Stimulated activated CD4-positive, alpha-beta T cell treated with anti-CD3 and anti-CD28 coated beads, Interleukin-1b, Interleukin-23, amount 100 ng/mL, for 4 hours (primary cell): ENCODE measurements at places on chromosomes 1 and 21.

- no peak for DNase-seq
Measured at GRCh38 chr1:181062836-181063428, 25.6 kb upstream of the IER5 start.

- DNase-seq = no peak
Measured at GRCh38 chr1:212773011-212773410, 18.6 kb downstream of the NSL1 start.

DNA sequence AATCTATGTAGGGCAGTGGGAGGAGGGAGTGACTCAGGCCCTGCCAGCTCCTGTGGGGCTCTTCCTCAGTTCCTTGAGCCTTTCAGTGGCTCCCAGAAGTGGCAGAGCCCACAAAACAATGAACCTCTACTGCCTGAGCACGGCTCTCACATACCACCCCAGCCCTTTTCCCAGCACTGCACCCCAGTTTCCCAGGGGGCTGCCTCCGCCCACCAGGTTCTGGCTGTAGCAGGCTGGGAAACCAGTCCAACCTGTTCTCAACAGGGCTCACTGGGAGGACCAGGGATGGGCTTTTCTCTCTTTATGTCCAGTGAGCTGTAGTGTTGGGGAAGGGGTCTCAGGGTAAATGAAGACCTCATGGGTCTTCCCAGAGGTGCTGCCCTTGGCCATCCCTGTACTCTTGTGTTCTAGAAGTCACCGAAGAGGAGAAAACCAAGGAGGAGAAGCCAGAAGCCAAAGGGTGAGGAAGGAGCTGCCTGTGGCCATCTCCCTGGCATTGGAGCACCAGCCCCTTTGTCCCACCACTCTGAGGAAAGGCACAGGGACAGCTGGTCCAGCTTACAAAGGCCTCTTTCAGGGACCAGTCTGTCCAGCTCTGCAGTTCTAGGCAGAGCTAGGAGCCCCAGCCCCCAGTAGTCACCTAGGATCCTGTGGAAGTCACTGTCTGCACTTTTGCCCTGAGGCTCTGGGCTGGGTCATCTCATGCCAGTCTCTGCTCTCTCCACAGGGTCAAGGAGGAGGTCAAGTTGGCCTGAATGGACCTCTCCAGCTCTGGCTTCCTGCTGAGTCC is 3.5 kb downstream of the MARCKSL1 start:
- no peak for DNase-seq

GRCh38 chr1:28378906-28379305 is 9.4 kb downstream of the PHACTR4 start:
- no peak for DNase-seq

DNA sequence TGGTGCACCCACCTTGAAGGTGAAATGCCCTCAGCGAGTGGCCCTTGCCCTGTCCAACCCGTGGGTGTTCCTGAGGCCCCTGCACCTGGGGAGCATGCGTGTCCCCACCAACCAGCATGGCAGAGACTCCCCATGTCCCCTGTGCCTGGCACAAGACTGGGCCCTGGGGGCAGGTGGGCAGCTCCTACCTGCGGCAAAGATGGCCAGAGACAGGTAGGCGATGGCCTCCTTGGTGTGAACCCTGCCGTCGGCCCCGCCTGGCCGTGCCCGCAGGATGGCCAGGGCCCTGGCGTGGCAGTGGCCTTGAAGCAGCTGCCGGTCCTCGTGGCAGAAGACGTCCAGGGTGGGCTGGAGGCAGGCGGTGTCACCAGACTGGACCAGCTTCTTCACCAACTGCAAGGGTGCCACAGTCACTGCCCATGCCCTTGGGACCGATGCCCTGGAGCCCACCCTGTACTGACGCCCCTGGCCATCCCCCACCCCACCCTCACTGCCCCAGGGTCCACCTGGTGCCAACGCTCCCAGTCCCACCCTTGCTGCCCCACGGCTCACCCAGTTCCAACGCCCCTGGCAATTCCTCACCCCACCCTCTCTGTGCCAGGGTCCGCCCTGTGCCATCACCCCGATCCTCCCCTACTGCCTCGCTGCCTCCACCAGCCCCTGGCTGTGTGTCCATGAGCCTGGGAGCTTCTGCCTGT is 15.7 kb downstream of the TTC34 start:
- no peak for DNase-seq

GRCh38 chr1:227756172-227756959 is 21.1 kb downstream of the SNAP47 start:
- DNase-seq = no peak

DNA sequence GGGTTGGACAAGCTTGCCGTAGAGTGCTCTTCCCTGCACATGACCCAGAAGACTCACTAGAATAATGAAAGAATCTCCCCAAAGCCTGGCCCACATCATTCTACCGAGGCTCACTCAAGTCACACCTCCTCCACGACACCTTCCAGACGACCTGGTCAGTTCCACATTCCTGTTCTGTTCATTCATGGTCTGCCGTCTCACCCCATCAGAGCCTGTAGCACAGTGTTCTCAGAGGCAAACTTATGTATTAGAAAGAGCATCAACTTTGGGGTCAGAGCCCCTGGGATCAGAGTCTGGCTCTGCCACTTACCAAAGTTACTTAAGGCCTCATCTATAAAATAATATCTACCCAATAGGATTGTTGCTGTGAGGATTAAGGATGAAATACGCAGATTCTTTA is 7.5 kb downstream of the OLFML3 start:
- DNase-seq = no peak

DNA sequence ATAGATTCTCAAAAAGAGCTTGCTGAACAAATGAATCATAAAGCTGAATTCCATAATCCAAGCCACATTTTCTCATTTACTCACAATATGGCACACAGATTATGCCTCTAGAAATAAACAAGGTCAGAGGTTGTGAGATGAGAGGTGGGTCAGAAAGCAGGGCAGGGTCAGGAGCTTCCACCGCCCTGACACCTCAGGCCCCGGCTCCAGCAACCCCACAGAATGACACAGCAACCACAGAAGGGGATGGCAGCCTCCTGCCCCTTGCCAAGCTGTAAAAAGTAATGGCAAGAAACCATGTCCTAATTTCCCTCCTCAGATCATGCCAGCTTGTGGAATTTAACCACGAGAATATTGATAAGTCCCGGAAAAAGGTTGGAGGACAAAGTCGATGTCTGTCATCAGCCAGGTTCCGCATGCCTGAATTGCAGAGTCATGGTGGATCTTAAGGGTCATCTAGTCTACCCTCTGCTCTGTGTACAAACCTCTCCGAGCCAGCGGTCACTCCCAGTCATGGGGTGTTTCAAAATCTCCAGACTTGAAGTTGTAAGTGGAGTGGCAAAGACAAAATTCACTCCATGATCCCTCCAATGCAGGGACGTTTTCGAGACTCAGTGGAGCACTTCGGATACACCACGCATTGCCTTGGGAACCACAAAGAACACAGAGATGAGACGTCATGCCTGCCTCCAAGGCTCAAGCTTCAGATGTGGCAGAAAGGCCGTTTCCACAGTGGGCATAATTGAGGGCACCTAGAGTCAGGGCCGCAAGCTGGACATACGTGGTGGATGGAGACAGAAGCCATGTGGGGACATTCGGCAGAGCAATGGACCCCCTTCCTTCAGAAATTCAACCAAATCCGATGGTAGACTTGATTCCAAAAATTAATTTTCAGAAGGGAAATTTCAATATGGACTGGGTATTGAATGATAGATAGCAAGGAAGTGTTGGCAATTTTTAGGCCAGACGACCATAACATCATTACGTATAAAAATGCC is 254.0 kb downstream of the TOMM20 start:
- DNase-seq = no peak

DNA sequence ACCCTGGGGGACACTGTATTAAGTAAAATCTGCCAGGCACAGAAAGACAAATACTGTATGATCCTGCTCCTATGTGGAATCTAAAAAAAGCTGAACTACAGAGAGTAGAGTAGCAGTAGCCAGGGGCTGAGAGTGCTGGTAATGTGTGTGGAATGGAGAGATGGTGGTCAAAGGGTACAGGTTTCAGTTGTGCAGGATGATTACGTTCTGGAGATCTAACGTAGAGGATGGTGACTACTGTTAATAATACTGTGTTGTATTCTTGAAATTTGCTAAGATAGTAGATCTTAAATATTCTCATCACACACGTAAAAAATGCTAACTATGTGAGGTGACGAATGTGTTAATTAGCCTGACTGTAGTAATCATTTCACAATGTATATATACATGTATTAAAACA is 39.8 kb upstream of the GNG4 start:
- no peak for DNase-seq

GRCh38 chr1:30472526-30472925 is 250.9 kb downstream of the MATN1 start:
- DNase-seq = no peak

- DNase-seq = no peak
Measured at GRCh38 chr1:42777852-42778251, 6.9 kb upstream of the TMEM269 start.

GRCh38 chr1:26729633-26730032 is 33.8 kb downstream of the ARID1A start:
- DNase-seq = no peak

- no peak for DNase-seq
Measured at GRCh38 chr1:10920063-10920626, 92.3 kb upstream of the TARDBP start.

DNA sequence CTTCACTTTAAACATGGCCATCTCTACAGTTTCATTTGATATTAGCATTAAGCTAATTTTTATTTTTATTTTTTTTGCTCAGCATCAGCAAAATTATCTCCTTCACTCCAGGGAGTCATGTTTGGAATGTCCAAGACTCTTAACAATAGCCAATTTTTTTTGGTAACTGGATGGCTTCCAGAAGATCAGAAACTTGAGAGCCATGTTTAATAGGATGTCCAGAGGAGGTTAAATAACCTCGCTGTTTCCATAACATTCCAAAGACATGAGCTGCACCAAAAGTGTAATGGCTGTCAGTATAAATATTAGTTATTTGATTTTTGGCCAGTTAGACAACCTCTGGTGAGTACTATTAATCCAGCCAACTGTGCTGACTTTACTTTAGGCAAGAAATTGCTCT is 80.7 kb downstream of the DNTTIP2 start:
- DNase-seq = no peak

GRCh38 chr1:63448731-63449246 is 74.2 kb downstream of the ITGB3BP start:
- DNase-seq = no peak

DNA sequence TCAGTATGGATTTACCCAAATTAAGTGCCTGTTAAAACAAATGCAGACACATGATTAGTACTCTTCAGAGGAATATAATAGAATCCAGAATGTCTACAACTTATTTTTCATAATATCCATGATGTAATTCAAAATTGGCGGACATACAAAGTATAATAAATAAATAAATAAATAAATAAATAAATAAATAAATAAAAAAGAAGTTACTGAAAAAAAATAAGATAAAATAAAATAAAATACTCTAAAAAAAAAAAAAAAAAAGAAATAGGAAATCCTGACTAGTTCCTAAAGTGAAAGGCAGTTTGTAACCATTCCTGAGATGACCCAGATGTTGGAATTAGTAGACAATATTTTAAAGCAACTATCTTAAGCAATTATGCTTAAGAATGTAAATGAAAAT is 219.0 kb upstream of the SPAG17 start:
- no peak for DNase-seq

DNA sequence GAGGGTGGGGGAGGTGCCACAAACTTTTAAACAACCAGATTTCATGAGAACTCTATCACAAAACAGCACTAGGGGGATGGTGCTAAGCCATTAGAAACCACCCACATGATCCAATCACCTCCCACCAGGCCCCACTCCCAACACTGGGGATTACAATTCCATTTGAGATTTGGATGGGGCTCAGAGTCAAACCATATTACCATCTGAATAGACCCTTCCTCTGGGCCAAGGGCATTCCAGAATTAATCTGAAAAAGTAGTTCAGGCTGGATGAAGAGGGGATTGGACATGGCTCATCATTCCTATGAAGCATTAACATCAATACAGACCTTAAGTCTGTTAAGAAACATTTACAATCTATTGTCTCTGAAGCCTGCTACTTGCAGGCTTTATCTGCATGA is 149.9 kb upstream of the DNAH14 start:
- no peak for DNase-seq

DNA sequence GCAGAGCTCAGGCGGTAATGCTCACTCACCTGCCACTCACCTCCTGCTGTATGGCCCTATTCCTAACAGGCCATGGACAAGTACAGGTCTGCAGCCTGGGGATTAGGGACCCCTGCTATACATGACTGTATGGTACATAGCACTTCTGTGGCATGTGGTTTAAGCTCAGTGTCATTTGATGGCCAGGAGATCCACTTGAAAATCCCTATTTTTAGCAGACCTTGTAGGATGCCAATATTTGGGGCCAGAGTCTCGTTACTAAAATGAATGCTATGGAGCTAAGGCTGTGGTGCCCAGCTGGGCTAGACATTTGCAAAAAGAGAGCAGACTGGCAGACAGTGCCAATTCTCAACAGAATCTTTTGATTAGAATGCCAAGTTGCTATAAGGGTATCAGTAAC is 1.7 kb upstream of the ANGPTL7 start:
- DNase-seq = no peak

DNA sequence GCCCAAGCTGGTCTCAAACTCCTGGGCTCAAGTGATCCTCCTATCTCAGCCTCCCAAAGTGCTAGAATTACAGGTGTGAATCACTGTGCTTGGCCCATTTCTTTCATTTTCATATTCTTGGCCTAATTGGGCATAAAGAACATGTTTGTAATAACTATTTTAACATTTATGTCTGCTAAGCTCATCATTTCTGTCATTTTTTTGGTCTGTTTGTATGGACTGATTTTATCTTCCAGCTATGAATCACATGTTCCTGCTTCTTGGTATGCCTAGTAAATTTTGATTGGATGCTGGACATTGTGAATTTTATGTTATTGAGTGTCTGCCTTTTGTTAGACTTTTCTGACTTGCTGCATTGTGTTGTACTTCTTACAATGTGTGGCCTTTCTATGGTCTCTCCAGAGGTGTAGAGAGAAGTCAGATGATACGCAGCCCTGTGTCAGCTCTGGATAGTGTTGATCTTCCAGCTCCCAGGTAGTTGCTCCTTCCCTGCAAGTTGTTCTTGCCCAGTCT is 39.0 kb upstream of the PPM1J start:
- DNase-seq = no peak

- no peak for DNase-seq
Measured at GRCh38 chr1:160207771-160208556, 2.8 kb downstream of the PEA15 start.

DNA sequence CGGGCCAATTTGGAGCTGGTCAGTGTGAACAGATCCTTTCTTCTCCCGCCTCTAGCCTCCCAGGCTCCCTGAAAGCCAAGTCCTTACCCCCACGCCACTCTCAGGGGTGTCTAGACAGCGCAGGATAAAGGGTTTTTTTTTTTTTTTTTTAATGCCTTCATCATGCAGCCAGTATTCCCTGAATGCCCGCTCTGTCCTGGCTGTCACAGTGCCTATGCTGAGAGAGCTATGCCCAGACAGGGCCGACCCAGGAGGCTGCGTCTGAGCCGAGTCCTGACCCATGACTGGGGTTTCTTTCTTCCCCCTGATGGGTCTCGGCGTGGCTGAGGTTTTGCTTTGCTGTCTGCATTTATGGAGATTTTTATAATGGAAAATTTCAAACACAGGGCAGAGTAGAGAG is 18.3 kb downstream of the SPSB1 start:
- DNase-seq = no peak

GRCh38 chr21:43808832-43809251 is 19.5 kb downstream of the RRP1 start:
- no peak for DNase-seq
